Left hindlimb (tissue), 1 donor: ENCODE measurements at places on chromosomes 12 and 14.

- no peak for DNase-seq
These were observed 9.7 kb downstream of the VRK1 start for GRCh38 chr14:96806836-96807235.

DNA sequence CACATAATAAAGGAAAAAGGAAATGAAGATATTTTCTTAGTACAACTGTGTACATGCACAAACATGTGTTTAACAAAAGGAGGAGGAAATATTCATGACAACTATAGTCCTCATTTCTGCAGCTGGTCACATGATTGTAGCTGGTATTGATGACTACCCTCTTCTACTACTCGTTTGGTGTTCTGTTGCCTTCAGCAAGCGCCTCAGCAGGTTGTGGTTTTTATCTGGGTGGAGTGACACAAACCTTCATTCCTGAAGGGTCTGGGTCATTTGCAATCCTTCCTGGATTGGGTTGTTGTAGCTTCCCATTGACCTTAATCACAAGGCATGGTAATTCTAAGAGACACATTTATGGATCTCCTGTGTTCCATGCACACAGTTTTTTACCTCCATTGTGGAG lies 1009.9 kb upstream of the USP15 start:
- no peak for DNase-seq

- no peak for DNase-seq
These were observed 21.1 kb downstream of the PLEKHD1 start for GRCh38 chr14:69505338-69506240.

DNA sequence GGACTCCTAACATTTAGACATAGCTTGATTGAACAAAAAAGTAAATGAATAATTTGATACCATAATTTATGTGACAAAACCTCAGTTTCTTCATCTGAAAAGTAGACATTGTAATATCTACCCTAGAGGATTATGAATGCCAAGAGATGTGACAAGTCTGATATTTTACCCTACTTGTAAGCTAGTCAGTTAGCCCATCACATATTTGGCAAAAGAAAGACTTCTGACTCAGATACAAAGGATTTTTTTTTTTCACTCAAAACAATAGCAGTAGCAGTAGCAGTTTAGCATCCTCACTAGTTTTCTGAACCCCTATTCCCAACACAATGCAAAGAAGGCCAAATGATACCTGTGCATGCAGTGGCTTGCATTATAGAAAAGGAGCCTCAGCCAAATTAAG lies 377.3 kb upstream of the E2F7 start:
- DNase-seq = no peak

DNA sequence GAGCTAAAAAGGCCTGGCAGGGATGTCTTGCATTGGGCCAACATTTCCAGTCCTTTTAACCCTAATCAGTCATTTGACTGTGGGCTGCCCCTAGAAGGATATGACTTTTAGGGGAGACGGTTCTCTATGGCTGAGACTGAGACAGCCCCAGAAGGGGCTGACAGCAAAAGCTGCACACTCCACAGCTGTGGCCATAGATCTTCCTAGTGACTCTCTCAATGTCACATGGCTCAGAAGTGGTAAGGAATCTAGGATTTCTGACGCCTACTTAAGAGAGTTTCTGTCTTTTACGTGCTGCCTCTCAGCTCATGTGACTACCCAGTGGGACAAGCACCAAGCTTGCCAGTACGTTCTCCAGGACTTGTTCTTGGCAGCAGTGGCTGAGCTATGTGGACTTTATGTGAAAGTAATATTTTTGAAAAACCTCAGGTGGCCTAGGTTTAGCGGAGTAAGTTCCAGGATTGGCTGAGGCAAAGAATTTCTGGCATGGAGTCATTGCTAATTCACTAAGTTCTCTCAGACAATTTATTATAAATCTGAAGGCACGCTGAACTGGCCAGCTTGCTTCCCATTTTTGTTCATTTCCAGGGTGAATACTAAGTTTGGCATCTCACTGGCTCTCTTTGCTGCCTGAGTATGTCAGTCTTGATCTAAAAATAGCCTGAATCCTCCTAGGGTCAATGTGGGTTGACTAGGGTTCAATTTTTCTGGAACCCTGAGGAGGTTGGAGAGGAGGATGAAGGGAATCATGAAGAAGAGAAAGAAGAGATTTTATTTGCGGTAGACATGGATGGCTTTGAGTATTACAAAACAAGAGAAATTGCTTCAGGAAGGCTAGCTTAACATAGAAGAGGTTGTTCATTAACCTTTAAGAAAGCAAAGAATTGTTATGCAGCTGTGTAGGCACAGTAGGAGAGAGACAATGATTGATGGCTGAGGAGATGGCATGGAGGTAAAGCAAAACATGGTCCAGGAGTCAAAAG lies 271.8 kb downstream of the AEBP2 start:
- peak; percentile 86 for DNase-seq

GRCh38 chr14:45868863-45869262 lies 615.9 kb upstream of the MIS18BP1 start:
- no peak for DNase-seq

- no peak for DNase-seq
These were observed 431.5 kb upstream of the OR4E1 start for GRCh38 chr14:22105006-22105623.

DNA sequence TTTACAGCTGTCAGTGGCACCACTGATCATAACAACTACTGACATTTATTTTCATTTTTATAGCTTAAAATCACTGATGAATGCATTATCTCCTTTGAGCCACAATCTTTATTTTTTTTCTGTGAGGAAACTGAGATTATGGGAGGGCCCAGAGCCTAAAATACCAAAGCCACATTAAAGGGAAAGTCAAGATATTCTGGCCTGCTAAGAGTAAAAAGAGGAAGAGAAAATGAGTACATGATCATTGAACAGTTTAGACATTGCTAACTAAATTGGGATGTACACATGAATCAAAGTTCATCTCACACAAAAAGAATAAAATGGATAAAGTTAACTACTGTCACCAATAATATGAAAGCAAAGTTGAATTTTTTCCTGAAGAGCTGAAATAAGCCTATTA lies 170.5 kb upstream of the GARIN2 start:
- DNase-seq = no peak

- no peak for DNase-seq
These were observed 308.9 kb upstream of the LRFN5 start for GRCh38 chr14:41297576-41298327.

DNA sequence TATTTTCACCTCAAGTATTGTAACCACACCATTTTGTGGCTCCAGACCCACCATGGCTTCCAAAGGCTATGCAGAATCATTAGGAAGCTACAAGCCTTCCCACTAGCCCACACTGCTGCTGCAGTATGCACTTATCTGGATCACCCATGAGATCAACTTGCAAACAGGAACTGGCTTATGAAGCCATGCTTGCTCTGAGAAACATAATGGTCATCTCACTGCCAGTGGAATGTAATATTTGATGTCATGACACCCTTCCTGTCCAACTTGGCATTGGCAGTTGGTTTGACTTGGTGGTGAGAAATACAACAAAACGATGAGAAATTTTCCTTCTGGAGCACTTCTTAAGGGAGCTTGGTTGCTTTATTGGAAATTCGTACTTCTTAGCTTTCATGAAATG lies 69.3 kb upstream of the FRMD6 start:
- DNase-seq = no peak

DNA sequence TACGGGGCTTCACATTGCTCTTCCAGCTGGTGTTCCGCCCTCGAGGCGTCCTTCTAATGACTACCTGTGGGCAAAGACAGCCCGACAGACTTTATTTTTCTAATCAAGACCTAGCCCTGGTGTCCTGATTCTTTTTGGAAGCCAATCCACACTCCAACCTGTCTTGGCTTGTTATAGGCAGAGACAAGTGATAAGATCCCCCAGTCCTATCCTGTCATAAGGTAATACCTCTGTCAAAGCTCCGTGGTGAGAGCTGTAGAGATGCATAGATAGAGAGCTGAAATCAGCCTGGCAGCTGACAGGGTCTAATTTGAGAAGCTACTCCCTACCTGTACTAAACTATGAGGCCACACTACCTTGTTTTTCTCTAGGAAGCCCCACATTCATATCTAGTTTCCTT lies 11.5 kb upstream of the WNK1 start:
- no peak for DNase-seq

- no peak for DNase-seq
These were observed 6.3 kb downstream of the TRAFD1 start for GRCh38 chr12:112131686-112132085.

DNA sequence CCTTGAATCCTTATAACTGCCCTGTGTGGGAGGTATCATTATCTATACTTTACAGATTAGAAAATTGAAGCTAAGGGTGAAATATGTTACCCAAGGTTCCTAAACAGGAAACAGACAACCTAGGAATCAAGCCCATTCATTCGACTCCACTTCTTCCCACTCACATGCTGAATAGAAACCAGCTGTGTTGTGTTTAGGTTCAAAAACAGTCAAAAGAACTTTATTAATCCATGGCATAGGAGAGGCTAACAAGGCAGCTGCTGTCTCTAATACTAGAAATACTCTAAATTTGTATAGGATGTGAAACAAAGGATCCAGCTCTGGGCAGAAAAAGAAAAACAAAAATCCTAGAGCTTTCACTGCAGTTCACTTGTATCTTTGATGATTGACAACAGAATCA lies 9.9 kb downstream of the AMDHD1 start:
- no peak for DNase-seq

GRCh38 chr12:48988030-48988649 lies 10.0 kb downstream of the WNT1 start:
- DNase-seq = peak; percentile 53

DNA sequence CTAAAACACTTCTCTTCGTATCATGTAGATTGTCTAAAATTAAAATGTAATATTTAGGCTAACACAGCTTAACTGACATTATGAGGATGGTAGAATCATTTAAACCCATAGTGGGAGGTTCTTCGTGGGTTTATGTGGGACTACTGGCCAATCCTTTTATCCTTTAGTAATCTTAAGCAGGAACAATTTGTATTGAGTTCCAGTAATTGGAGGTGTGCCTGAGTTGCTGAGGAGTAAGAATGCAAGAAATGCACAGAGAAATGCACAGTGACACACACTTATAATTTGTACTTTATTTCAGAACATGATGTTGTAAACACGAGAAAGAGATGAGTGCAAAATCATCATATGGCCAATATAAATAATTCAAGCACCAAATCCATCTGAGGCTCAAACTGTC lies 22.3 kb downstream of the OTOGL start:
- no peak for DNase-seq

GRCh38 chr14:94127330-94127729 lies 2.1 kb downstream of the IFI27L2 start:
- no peak for DNase-seq

GRCh38 chr12:28586481-28586880 lies 396.2 kb downstream of the CCDC91 start:
- DNase-seq = no peak

GRCh38 chr12:112524676-112525425 lies 106.1 kb downstream of the PTPN11 start:
- no peak for DNase-seq

- DNase-seq = no peak
These were observed 118.8 kb upstream of the DIO3 start for GRCh38 chr14:101442451-101442850.

DNA sequence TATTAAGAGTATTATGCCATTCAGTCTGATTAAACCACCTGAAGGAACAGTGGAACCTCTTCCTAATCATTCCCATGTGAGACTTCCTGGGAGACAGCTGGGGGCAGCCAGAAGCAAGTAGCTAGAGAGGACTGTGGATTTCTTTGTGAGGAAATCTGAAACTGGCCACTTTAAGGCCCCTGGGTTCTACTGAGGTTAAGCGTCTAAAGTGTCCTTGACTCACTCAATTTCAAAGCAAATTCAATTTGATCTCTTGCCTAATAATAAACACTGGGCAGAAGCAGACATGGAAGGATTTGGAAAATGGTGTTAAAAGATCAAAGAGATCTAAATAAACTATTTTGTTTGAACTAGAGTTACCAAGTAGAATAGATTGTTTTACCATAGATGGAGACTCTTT lies 909.9 kb downstream of the NRXN3 start:
- DNase-seq = no peak

DNA sequence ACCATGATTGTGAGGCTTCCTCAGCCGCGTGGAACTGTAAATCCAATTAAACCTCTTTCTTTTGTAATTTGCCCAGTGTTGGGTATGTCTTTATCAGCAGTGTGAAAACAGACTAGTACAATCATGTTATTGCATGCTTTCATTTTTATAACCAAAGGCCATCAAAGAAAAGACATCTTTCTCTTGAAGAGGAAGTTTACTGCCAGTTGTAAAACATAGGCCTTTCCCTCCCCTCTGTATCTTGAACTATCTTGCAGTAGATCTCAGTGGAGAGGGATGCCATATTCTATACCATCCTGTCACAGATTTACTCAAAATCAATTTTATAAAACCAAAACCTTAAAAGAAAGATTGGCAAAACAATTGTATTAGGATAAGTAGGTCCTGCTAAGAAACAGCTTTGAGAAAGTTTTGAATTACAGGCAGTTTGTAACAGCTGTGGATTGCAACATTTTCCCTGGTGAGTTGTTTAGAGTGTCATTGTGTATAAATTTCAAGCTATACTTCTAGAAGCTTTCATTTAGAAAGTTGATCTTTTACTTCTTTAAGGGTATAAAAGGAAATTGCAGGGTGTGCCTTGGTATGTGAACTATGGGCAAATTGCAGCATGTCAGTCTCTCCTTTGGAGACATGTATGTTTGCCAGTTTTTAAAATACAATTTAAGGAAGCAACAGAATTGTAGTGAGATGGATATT lies 128.0 kb downstream of the ATP23 start:
- no peak for DNase-seq

- DNase-seq = no peak
These were observed 46.2 kb upstream of the GSC start for GRCh38 chr14:94816113-94816512.

DNA sequence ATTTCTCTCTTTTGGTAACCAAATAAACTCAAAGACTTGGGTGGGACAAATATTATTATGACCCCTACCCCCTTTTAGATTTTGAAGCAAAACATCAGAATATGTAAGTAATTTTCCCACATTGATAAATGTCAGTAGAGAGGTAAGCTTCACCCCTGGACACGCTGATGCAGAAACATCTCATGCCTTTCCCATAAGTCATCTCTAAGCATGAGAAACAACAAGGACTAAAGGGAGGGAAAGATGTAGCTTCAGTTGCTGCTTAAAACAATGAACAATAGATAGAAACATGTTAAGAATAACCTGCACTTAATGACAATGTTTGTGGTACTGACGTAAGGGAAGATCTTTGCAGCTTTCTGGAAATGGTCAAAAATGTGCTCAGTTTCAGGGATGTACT lies 56.3 kb upstream of the SLC8A3 start:
- DNase-seq = no peak
